ENCODE measurements at places on chromosomes 2 and 18.

- no peak for DNase-seq
Measured at GRCh38 chr2:149733936-149734685, 146.5 kb upstream of the MMADHC start.

- DNase-seq, result no peak
Measured at GRCh38 chr2:178924817-178925216, 117.6 kb upstream of the TTN start.

GRCh38 chr2:138846216-138846821, 66.1 kb upstream of the NXPH2 start:
- no peak for DNase-seq

GRCh38 chr2:67841711-67842110, 221.1 kb downstream of the C1D start:
- no peak for DNase-seq

- DNase-seq, result no peak
Measured at GRCh38 chr2:45938649-45939511, 287.4 kb downstream of the PRKCE start.

DNA sequence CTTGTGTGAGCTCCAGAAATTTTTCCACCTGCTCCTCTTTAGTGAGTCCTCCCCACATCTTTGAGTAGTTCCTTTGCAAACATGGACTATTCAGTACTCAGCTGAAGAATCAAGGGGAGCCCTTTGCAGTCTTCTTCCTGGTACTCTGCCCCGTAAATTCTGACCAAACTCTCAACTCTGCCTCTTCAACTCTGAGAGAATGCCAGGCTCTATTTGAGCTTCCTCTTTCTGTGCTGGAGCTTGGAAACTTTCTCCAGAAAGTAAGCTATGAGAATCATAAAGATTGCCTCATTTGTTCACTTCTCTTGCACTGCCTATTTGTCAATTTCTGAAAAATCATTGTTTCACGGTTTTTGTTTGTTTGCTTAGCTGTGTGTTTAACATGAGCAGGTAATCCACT, 7.4 kb upstream of the STAT4 start:
- DNase-seq, result no peak

DNA sequence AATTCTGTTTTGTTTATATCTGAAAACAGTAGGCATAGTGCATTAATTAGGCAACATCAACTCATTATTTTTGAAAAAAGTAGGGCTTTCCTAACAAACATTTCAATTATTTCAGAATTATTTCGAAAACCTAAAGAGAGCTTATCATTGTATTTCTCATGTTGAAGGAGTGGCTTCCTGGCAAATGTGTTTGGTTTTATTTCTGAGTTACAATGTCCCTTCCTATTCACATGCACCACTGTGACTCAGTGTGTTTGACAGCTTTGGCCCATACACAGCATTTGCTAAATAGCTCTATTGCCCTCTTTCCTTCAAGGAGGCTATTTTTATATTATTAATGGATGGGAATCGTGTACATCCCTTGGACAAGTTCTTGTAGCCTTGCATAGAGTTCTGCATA, 205.9 kb downstream of the PTGR3 start:
- DNase-seq, result no peak

DNA sequence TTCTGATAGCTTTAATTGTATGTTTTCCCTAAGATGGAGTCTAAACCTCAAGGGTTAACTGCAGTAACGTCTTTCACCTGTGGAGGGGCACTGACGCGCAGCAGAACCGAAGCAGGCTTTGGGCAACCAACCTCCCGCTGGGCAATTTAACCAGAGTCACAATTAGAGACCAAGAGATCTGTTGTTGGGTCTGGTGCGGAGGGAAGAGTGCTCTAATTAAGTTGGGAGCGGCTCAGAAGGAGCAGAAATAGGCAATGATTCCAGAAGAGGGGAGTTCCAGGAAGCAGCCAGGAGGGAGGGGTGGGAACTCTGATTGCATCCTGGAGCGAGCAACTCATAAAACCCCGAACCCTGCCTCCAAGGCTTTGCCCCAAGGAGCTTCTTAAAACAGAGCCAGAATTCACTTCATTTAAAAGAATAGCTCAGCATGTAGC, 245.8 kb downstream of the PAX3 start:
- DNase-seq, result no peak
